ENCODE measurements at places on chromosomes 12 and 14. TPM values are rescaled to one million over a fixed set of nuclear protein-coding genes. Genes with fewer than 3 reads are reported as not detected.

CCT2 gene
- total RNA-seq: 72.5 TPM

IL26 gene
- total RNA-seq: not detected

ALX1 gene
- not detected for total RNA-seq

NDUFA12 gene
- total RNA-seq: 54.7 TPM

SLC6A15 gene
- total RNA-seq: 0.80 TPM

MFAP5 gene
- 17.3 TPM for total RNA-seq

SLC5A8 gene
- total RNA-seq: 0.18 TPM

KRT73 gene
- 0.40 TPM for total RNA-seq

CFAP251 gene
- not detected for total RNA-seq

KRT77 gene
- not detected for total RNA-seq

ARHGAP9 gene
- total RNA-seq: 18.9 TPM

EML5 gene
- 0.35 TPM for total RNA-seq

PRIMA1 gene
- total RNA-seq: 5.1 TPM

GPRC5D gene
- not detected for total RNA-seq

TBX5 gene
- not detected for total RNA-seq

WNT1 gene
- total RNA-seq: not detected

TPH2 gene
- total RNA-seq: not detected

NRIP2 gene
- total RNA-seq: not detected

PIWIL1 gene
- total RNA-seq: not detected

IKBIP gene
- 3.8 TPM for total RNA-seq

KRT2 gene
- total RNA-seq: not detected

Measured in Peyer's patch (tissue), 4 donors.